ENCODE measurements at places on chromosomes 13 and 19. TPM values are rescaled to one million over a fixed set of nuclear protein-coding genes. Genes with fewer than 3 reads are reported as not detected.
A peak's percentile ranks its signal among the peaks of the same experiment; 100 is the strongest.

Gene CCNA1
- 2.2 TPM for total RNA-seq

Gene ZBTB45
- 16.5 TPM for total RNA-seq

Gene EXOC3L2
- total RNA-seq: 0.63 TPM

Gene ZNF90
- total RNA-seq: 1.1 TPM

Gene ZIK1
- total RNA-seq: 3.0 TPM

Gene CPB2
- total RNA-seq: not detected

DNA sequence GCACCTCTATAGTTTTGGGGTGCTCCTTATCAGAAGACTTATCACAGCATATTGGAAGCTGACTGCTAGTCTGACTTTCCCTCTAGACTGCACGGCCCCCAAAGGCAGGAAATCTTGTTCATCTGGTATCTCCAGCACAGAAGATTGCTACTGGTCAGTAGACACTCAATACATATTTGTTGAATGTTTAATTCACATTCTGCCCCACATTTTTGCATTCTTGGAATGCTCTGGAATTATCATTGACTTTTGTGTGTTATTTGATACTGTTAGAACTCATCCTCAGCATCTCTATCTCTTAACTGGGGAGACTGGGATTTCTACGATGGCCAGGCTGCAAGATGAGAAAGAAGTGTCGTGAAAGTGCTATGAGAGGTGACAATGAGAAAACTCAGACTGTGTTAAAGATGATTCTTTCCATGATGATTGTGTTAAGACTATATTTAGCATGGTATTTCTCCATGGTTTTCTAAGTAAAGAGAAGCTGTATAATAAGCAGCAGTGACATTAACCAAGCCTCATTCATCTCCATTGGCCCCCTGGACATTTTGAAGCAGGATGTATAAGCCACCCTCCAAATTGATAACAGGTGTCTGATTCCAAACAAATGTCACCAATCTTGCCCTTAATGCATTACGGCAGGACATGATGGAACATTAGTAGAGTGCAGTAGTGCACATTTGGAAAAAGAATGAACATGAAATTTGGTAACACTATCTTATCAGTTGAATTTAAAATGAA is 440.9 kb downstream of the RFC3 start:
- DNase-seq: no peak
- H3K36me3 ChIP-seq: no peaks in the 10 kb centered on the region
- no peaks in the 10 kb centered on the region for H3K27me3 ChIP-seq

DNA sequence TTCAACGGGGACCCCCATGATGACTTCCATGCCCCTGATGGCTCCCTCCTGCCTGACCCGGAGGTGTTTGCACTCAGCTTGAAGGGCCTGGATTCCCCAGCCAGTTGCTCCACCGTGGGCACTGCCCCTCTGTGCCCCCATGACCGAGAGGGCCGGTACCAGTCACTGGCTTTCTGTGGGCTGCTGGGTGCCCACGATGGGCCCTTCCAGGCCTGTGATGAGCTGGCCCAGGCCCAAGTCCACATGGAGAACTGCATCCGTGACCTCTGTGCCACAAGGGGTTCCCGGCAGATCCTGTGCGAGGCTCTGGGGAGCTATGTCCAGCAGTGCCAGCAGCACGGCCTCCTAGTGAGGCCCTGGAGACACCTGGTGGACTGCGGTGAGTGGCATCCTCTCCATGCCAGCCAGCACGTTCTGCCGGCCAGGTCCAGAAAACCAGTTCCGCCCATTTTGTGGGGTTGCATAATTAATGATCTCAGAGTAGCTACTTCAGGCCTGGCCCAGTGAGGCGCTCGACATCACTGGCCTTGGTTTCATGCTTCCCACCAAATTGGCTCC is 34.9 kb upstream of the FXYD3 start:
- H3K36me3 ChIP-seq: no peaks in the 10 kb centered on the region
- DNase-seq: no peak
- H3K4me1 ChIP-seq: no peaks in the 10 kb centered on the region
- no peaks in the 10 kb centered on the region for H3K27me3 ChIP-seq
- no peak overlapping the region for H3K4me3 ChIP-seq
- H3K27ac ChIP-seq: no peak overlapping the region

- no peaks in the 10 kb centered on the region for H3K27me3 ChIP-seq
- H3K36me3 ChIP-seq: no peaks in the 10 kb centered on the region
- no peak overlapping the region for H3K27ac ChIP-seq
- H3K4me1 ChIP-seq: no peaks in the 10 kb centered on the region
- no peak for DNase-seq
Measured at GRCh38 chr13:62710787-62711186, 1295.1 kb upstream of the PCDH20 start.

DNA sequence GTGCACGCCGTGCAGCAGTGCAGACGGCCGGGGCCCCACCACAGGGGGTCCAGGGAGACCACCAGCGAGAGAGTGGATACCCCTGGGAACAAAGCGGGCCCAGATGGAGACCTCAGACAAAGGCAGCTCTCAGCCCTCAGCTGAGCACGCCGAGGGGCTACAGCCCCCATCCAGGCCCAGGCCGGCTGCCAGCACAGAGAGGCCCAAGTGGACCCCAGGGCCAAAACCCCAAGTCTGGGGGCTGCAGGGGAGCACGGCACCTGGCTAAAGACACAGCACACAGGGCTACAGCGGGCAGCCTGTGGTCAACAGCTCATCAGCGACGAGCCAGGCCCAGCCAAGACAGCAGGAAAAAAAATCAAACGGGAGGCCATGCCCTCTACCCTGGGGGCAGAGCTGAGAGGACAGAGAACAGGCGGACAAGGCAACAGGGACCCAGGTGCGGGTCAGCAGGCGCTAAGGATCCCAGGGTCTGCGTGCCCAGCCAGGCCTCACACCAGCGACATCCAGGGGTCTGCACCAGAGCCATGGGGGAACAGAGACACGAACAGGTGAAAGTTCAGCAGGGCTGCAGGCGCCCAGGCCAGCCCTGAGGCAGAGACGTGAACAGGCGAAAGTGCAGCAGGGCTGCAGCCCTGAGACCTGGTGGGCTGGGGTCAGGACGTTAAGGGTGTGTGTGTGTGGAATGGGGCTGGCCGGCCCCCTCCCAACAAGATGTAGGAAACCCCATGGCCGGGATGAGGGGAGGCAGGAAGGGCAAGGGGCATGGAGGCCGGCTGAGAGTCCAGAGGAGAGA is 34.3 kb downstream of the RASA3 start:
- no peaks in the 10 kb centered on the region for H3K27me3 ChIP-seq
- H3K4me1 ChIP-seq: no peaks in the 10 kb centered on the region
- no peak overlapping the region for H3K4me3 ChIP-seq
- DNase-seq: no peak

DNA sequence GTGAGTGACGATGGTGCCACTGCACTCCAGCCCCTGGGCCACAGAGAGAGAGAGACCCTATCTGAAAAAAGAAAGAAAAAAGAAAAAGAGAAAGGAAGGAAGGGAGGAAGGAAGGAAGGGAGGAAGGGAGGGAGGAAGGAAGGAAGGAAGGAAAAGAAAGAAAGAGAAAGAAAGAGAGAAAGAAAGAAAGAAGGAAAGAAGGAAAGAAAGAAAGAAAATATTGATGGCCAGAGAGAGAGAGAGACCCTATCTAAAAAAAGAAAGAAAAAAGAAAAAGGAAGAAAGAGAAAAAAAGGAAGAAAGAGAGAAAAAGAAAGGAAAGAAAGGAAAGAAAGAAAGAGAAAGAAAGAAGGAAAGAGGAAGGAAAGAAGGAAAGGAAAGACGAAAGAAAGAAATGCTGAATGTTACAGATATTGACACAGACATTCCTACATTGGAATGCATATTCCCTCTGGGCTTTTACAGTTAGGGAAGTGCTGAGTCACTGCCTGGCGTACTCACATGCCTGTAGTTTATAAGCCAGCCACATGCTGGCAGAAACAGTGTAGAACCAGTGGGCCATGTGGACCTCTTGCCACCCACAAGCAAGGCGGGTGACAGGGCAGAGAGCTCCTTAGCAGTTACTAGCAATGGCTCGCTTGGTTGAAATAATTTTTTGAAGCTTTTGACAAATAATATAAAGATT is 34.6 kb upstream of the SLC46A3 start:
- peak; percentile 16 for DNase-seq
- no peaks in the 10 kb centered on the region for H3K36me3 ChIP-seq
- no peak overlapping the region for H3K4me3 ChIP-seq
- no peaks in the 10 kb centered on the region for H3K27me3 ChIP-seq

GRCh38 chr13:46202966-46203365 is 8.8 kb upstream of the LRRC63 start:
- no peaks in the 10 kb centered on the region for H3K36me3 ChIP-seq
- H3K4me3 ChIP-seq: no peak overlapping the region
- no peaks in the 10 kb centered on the region for H3K27me3 ChIP-seq
- no peak for DNase-seq
- H3K4me1 ChIP-seq: no peaks in the 10 kb centered on the region

- DNase-seq: no peak
- H3K27ac ChIP-seq: peak overlapping the region; percentile 94
- peak overlapping the region; percentile 26 for H3K4me3 ChIP-seq
- no peaks in the 10 kb centered on the region for H3K27me3 ChIP-seq
- H3K36me3 ChIP-seq: no peaks in the 10 kb centered on the region
Measured at GRCh38 chr19:1238369-1239303, 831 bp upstream of the CBARP start.

DNA sequence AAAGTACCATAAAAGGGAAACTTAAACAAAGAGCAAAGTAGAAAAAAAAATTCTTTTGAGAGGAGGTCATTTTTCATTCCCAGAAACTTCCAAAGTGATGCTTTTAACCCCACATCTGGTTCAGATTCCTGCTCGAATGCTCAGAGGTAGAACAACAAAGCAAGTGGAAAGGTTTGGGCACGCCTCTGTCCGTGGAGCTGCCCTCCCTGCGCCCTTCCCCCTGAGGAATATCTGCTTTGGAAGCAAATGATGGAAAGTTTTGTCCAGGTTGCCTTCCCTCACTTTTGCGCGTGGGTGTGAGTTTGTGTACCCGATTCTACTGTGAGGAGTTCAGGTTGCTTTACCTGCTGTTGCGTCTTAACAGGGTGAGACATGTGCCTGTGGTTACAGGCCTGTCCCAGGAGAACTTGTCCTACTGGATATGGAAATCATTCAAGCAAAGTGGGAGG is 110.2 kb downstream of the KLF5 start:
- no peak for DNase-seq
- no peaks in the 10 kb centered on the region for H3K27me3 ChIP-seq
- no peaks in the 10 kb centered on the region for H3K36me3 ChIP-seq
- peaks cover 6% of the 10 kb centered on the region for H3K4me1 ChIP-seq
- H3K4me3 ChIP-seq: no peak overlapping the region

DNA sequence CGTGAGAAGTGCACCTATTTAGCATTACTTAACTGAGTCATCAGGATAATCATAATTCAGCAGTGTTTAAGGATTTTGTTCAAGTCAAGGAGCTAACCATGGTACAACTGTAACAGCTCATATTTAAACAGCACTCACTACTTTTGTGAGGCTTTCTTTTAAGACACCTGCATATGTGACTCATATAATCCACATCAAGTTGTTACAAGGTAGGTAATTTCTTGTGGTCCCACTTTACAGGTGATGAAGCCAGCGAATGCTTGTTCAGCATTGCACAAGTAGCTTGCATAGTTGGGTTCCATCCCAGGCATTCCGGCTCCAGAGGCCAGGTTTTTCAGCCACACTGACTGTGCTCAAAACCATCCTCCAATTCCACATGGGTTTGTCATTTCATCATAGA is 569.2 kb downstream of the MYO16 start:
- no peak overlapping the region for H3K27ac ChIP-seq
- H3K27me3 ChIP-seq: no peaks in the 10 kb centered on the region
- no peak overlapping the region for H3K4me3 ChIP-seq
- H3K4me1 ChIP-seq: no peaks in the 10 kb centered on the region
- DNase-seq: no peak
- no peaks in the 10 kb centered on the region for H3K36me3 ChIP-seq

DNA sequence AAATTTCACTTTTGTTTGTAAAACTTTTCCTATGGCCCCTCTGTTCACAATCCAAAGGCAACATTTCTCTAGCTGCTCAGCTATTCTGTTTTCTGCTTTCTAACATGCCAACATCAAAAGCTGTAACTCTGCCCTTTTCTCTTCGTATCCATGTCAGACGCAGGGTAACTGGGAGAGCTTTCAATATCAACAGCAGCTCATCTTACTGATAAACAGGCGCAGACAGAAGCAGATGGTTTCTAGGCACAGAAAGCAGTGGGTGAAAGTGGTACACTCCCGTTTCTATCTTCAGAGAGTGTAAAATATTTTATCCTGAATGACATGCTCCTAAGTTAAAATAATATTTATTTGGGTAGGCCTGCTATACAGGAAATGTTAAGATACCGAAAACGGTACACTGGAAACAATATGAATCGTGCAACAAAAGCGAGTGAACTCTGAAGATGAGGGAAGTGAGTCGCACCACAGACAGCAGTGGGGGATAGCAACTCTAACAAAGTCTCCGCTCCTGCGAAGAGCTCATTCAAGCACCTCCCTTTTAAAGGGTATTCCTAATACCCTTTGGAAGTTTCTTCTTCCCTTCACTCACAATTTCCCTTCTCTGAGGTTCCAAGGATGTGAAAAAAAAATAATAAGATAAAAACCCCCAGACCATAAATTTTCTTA is 798.3 kb downstream of the GPC5 start:
- no peaks in the 10 kb centered on the region for H3K36me3 ChIP-seq
- no peak overlapping the region for H3K27ac ChIP-seq
- H3K4me1 ChIP-seq: no peaks in the 10 kb centered on the region
- DNase-seq: no peak
- H3K4me3 ChIP-seq: peak overlapping the region; percentile 26

- no peak overlapping the region for H3K27ac ChIP-seq
- peaks cover 5% of the 10 kb centered on the region for H3K36me3 ChIP-seq
- DNase-seq: no peak
- no peaks in the 10 kb centered on the region for H3K27me3 ChIP-seq
- peaks cover 10% of the 10 kb centered on the region for H3K4me1 ChIP-seq
Measured at GRCh38 chr13:73939071-73939380, 195.2 kb downstream of the KLF12 start.

Data from tibial nerve (tissue), 4 donors.